ENCODE measurements at places on chromosomes 6 and 20.

DNA sequence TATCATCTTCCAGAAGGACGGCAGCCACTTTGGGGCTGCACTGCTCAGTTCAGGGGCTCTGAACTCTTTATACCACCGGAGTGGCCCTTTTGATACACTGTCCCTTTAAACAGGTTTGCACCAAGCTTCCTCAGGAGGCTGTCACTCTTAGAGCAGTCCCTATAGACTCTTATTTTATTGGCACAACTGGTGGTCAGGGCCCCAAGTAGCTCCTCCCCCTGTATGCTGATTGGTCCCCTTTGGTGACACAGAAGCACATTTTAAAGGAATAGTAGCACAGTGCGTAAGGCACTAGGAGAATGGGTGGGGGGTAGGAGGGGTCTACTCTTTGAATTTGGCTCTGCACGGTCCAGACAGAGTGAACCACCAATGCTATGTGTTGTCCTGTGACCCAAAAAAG, 122.6 kb upstream of the MLN start:
- DNase-seq, result no peak

DNA sequence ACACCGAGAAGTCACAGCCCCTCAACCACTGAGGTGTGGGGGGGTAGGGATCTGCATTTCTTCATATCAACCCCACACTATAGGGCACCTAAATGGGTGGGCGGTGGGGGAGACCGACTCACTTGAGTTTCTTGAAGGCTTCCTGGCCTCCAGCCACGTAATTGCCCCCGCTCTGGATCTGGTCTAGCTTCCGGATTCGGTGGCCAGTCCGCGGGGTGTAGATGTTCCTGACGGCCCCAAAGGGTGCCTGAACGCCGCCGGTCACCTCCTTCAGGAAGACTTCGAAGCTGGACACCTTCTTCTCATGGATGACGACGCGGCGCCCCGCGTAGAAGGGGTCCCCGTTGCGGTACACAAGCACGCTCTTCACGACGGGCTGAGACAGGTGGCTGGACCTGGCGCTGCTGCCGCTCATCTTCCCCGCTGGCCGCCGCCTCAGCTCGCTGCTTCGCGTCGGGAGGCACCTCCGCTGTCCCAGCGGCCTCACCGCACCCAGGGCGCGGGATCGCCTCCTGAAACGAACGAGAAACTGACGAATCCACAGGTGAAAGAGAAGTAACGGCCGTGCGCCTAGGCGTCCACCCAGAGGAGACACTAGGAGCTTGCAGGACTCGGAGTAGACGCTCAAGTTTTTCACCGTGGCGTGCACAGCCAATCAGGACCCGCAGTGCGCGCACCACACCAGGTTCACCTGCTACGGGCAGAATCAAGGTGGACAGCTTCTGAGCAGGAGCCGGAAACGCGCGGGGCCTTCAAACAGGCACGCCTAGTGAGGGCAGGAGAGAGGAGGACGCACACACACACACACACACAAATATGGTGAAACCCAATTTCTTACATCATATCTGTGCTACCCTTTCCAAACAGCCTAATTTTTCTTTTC, at the start of gene DCDC2:
TSS of gene DCDC2 (minus strand) at position 724 of the 883 bp plus-strand sequence. CDS start at position 415, 309 bp downstream.
- DNase-seq, result peak; percentile 90

DNA sequence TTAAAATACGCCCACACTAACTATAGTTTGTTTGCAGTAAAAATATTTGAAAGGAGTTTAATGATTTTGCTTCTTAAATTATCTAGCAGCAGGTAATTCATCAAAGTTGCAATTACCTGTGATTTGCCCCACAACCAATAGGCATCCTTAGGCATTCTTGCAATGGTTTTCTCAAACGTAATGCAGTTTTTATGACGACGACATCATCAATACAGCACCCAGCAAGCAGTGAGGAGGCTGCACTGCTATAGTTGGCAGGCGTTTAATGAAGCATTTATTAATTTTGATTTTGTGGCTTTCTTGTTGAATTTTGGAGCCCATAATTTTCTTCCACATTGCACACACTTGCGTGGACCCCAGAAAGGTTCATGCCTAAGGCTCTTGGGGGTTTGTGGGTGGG, 28.1 kb upstream of the APCDD1L start:
- no peak for DNase-seq

DNA sequence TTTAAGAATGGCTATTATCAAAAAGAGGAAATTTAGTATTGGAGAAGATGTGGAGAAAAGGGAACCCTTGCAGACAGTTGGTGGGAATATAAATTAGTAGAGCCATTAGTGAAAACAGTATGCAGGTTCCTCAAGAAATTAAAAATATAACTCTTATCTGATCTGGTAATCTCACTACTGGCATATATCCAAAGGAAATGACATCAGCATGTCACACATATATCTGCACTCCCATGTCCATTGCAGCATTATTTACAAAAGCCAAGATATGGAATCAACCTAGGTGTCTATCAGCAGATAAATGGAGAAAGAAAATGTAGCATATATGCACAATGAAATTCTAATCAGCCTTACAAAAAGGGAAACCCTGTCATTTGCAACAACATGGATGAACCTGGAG, 2.6 kb downstream of the SIRPG start:
- no peak for DNase-seq

- DNase-seq, result no peak
Observed at GRCh38 chr6:123640567-123641187, 3.9 kb upstream of the TRDN start.

GRCh38 chr6:111642463-111643158, 36.9 kb upstream of the TRAF3IP2 start:
- DNase-seq, result peak; percentile 79

DNA sequence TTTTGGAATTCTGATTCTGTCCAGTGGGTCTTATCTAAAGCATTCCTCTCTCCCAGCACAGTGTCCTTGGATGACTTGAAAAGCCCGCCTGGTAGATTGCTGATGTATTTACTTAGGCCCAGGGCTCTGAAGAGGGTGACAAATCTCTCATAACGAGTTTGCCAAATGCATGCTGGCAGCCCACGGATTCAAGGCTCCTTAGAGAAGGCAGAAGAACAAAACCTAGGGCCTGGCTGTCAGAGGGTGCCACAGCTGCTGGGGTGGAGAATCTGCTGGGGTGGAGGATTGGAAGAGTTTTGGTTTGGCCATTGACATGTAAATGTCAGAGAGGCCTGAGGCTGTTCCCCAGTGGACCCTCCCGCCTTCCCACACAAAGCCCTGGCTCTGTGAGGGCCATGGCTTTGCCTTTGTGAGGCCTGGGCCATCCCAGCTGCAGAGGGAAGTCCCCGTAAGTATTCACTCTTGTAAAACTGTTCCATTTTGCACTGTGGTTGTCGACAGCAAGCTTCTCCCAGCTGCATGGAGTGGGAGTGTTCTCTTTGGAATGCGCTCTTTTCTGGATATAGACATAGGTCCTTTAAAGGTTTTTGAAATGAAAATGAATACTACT, 50.3 kb downstream of the ANKRD6 start:
- DNase-seq, result no peak

GRCh38 chr6:7148100-7148822, 40.5 kb downstream of the RREB1 start:
- DNase-seq, result no peak

All from mucosa of descending colon (tissue), 3 donors.